Activated CD4-positive, alpha-beta T cell treated with anti-CD3 and anti-CD28 coated beads, Interleukin-2, amount 10 ng/mL, durations not matched to agents 24 days and 14 days (primary cell): ENCODE measurements at places on chromosomes 6 and 20. TPM values are rescaled to one million over a fixed set of nuclear protein-coding genes. Genes with fewer than 3 reads are reported as not detected.

- H3K4me1 ChIP-seq = peaks cover 2% of the 10 kb centered on the region
- no peak overlapping the region for H3K27ac ChIP-seq
- DNase-seq = no peak
- no peaks in the 10 kb centered on the region for H3K36me3 ChIP-seq
- H3K4me3 ChIP-seq = no peak overlapping the region
These were observed 31.9 kb downstream of the GMPR start for GRCh38 chr6:16270178-16270794.

DNA sequence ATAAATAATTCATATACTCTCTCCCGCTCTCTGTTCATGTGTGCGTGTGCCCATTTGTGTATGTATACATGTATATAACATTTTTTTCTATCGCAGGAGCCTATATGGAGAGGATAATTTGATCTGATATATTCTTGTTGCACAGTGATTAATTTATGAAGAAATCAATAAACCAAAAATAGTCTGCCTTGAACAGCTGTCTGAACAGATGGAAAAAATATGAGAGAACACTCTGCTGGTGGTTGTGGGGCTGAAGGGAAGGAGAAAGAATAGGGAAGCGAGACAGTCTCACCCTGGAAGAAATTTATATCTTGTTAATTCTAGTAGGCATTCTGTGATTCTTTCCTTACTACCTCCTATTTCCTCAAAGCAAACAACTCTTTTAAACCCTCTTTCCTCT, 96.6 kb upstream of the B3GAT2 start:
- no peak overlapping the region for H3K4me3 ChIP-seq
- no peaks in the 10 kb centered on the region for H3K4me1 ChIP-seq
- no peaks in the 10 kb centered on the region for H3K27me3 ChIP-seq
- DNase-seq = no peak

- H3K27me3 ChIP-seq = no peaks in the 10 kb centered on the region
- no peaks in the 10 kb centered on the region for H3K36me3 ChIP-seq
- no peaks in the 10 kb centered on the region for H3K4me1 ChIP-seq
- H3K27ac ChIP-seq = no peak overlapping the region
- no peak overlapping the region for H3K4me3 ChIP-seq
These were observed 164.2 kb downstream of the FOXA2 start for GRCh38 chr20:22420116-22420598.

- H3K27ac ChIP-seq = no peak overlapping the region
- no peak overlapping the region for H3K4me3 ChIP-seq
- H3K36me3 ChIP-seq = no peaks in the 10 kb centered on the region
- no peak for DNase-seq
- no peaks in the 10 kb centered on the region for H3K4me1 ChIP-seq
These were observed 18.0 kb upstream of the PACSIN1 start for GRCh38 chr6:34447910-34448309.

DNA sequence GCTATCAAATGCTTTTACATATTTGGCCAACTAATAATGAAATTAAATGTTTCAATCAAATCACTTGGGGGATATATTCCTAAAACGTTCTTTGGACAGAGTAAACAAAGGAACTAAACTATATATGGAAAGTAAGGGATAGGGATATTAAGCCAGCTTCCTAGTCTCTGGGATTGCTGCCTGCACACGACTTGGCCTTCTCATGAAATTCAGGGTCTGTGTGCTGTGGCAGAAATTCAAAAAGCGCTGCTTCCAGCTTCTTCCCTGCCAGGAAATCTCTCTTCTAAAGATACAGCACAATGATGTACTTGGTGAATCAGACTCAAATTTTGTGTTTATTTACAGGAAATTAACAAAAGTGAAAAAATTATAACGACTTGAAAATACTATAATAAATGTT, 206.3 kb upstream of the RAB32 start:
- no peaks in the 10 kb centered on the region for H3K27me3 ChIP-seq
- H3K36me3 ChIP-seq = no peaks in the 10 kb centered on the region
- DNase-seq = no peak
- no peak overlapping the region for H3K4me3 ChIP-seq
- no peak overlapping the region for H3K27ac ChIP-seq

Gene LPA
- total RNA-seq = not detected in 2 replicates
